ENCODE measurements at places on chromosomes 6 and 20.

DNA sequence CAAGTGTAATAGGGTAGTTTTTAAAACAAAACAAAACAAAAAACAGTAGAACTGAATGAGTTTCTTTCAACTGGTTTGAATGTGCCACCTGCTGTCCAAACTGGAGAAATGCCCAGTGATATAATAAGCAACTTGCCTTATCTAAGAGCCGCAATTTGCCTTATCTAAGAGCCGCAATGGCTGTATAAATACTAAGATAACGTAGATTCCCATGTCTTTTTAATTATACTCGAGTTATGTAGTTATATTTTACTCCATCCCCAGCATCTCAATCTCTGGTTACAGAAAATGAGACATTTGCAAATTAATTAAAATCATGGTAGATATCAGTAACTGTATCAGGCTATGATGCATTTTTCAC is 67.2 kb downstream of the RPP40 start:
- no peak for DNase-seq

GRCh38 chr20:56257604-56258003 is 9.1 kb downstream of the MC3R start:
- DNase-seq = no peak

GRCh38 chr6:14690120-14691056 is 555.5 kb upstream of the JARID2 start:
- no peak for DNase-seq

DNA sequence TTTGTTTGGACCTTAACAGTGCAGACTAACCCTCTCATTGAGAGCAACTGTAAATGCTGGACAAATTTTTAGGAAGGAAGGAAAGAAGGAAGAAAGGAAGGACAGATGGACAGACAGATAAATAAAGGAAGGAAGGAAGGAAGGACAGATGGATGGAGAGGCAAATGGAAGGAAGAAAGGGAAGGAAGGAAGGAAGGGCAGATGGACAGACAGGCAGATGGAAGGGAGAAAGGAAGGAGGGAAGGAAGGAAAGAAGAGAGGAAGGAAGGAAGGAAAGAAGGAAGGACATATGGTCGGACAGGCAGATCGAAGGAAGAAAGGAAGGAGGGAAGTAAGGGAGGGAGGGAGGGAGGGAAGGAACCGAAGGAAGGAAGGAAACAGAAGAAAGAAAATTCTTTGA is 388.5 kb upstream of the CDH4 start:
- DNase-seq = no peak

- no peak for DNase-seq
Measured at GRCh38 chr20:62020935-62021701, 44.6 kb downstream of the TAF4 start.

DNA sequence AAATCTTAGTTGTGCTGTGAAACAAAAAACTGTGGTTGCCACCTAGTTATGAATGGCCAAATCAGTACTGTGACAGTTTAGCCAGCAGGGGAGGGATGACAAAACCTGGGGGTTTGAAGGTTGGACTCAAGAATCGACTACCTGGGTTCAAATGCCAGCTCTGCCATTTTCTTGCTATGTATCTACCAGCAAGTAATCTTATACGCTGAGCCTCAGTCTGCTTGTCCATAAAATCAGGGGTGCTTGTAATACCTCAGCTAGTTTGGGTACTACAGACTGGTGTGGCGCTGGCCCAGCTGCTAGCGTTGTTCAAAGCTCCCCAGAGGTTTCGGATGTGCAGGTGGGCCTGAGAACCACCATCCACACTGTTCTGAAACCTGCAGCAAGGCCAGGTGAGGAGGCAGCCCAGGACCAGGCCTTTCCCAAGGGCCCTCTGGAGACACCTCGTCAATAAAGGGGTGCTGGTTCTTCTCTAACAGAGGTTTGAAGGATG is 40.4 kb downstream of the TRAM2 start:
- DNase-seq = no peak

GRCh38 chr20:645318-646106 is 7.5 kb downstream of the SRXN1 start:
- DNase-seq = no peak

- no peak for DNase-seq
Measured at GRCh38 chr20:1892119-1892385, 3.2 kb upstream of the SIRPA start.

DNA sequence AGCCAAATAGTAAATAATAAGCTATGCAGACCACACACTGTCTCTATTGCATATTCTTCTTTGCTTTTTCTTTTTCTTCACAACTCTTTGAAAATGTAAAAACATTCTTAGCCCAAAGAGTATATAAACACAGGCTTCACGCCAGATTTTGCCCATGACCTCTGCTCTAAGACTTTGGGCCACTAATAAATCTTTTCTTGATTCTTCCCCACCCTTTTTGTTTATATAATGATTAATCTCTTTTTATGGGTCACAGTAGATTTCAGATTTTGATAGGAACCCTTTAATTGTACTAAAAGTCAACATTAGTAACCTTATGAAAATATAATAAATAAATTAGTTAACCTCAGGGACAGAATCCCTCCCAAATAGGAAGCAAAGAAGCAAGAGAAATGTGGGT is 15.8 kb upstream of the ENPP5 start:
- no peak for DNase-seq

GRCh38 chr6:87925373-87926060 is 122.1 kb upstream of the SPACA1 start:
- DNase-seq = no peak

DNA sequence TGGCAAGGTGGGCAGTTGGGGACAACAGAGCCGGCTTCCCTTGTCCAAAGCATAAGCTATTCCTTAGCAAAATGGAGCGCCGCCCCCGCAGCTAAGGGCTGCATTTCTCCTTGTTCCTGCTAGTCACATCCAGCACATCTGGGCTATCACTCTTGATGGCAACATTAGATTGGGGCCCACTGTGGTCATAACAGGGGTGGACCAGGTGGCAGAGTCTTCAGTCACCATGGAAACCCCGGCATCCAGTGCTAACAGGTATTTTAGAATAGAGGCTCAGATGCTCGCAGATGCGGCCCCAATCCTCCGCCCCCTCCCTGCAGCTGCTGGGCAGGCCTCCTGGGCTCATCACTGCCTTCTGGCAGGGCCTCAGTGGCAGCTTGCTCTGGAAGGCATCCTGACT is 168.2 kb upstream of the PROKR2 start:
- no peak for DNase-seq

GRCh38 chr20:5845681-5846615 is 95.7 kb downstream of the SHLD1 start:
- no peak for DNase-seq

- no peak for DNase-seq
Measured at GRCh38 chr20:34120213-34120612, 8.2 kb upstream of the EIF2S2 start.
